Activated CD8-positive, alpha-beta memory T cell treated with anti-CD3 and anti-CD28 coated beads for 1 hour (primary cell): ENCODE measurements at places on chromosomes 2 and 18.

DNA sequence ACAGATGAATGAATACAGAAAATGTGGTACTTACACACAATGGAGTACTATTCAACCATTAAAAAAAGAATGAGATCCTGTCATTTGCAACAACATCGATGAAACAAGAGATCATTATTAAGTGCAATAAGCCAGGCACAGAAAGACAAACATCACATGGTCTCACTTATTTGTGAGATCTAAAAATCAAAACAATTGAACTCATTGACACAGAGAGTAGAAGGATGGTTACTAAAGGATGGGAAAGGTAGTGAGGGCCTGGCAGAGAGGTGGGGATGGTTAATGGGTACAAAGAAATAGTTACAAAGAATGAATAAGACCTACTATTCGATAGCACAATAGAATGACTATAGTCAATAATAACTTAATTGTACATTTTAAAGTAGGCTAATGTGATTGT lies 393.5 kb downstream of the SATB2 start:
- DNase-seq = no peak

GRCh38 chr2:8882094-8882493 lies 44.7 kb upstream of the KIDINS220 start:
- DNase-seq = no peak

DNA sequence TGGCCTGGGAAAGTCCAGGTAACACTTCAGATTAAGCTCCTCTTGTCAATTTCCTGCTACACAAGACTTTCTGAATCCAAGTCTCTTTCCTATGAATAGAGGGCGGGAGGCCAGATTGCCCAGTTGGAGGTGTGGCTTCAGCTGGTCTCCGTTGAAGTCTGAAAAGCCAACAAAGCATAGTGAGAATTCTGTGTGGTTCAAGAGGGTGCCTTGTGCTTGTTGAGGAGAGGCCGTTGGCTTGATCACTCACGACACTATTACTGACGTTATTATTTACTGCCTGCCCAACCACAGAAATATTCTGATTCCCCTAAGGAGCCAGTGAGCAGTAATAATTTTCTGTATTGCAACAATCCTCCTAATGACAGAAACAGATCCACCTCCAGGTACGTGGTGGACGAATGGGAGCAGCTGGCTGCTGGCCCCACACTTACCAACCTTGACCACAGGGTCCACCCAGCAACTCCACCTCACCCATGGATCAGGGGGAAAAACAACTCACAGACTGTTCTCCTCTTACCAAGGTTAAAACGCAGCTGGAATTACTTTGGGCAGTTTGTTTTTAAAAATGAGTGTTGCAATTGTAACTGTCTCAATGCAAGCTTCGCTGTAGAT lies 21.9 kb downstream of the NRP2 start:
- DNase-seq = no peak

DNA sequence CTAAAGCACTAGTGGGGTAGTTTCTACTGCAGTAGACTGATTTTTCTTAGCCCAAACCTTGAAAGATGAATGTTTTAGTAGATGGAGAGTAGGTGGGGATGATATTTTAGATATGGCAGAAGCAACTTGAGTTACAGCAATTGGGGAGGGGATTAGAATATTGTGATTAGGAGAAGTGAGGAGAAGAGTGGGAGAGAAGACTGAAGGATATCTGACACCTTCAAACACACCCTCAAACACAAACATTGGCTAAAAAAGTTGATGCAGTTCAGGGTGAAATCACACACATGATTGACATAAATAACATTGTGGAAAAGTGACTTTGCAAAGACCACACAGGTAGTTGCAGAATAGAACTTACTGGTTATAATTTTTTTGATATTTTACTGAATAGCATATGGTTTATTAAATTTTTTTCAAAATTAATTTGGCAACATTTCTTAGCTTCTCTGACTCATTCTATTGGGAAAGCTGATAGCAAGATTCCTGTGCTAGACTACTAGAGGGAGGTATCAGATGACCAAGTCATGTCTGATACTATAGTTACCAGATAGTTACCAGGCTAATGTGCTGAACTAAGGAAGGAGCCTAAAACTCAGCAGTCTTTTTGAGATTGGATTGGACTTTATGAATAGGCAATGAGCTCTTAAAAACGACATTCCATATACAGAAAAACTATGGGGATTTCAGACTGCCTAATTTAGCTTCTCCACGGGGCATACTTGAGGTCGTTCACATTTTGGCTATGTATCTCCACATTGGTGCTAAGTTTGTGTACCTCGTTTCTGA lies 73.0 kb downstream of the ACTR3 start:
- no peak for DNase-seq

DNA sequence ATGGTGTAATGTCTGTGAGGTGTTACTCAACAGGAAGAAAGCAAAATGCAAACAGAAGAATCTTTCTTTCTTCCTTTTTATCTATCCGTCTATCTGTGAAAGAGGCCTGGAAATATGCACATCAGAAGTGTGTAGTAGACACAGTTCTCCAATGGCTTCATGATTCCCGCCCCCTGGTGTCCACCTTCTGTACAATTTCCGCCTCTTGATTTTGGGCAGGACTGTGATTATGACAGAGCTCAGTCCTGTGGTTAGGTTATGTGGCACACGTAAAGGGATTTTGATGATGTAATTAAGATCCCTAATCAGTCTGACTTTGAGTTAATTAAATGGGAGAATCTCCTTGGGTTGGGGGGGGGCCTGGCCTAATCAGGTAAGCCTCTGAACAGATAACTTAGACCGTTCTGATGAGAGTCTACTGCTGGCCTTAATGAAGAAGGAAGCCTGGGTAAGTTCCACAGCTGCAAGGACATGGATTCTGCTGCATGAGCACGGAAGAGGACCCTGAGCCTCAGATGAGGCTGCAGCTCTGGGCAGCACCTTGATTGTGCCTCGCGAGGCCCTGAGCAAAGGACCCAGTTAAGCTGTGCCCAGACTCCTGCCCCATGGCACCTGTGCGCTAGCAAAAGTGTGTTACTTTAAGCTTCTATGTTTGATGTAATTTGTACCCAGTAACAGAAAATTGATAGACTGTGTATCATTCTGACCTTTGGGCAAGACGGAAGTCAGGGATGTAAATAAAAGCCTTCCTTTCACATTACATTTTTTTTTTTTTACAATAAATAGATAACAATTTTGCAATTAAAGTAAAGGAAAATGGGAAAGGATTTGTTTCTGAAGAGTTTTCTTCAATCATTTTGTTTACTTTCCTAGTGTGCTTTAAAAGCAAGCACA lies 11.3 kb upstream of the KCNF1 start:
- DNase-seq = no peak
